COR-L47 (cell line): ENCODE measurements at places on chromosomes 16 and 17.

- peak; percentile 52 for DNase-seq
Measured at GRCh38 chr17:4903051-4903818, at the start of gene CHRNE. TSS of gene CHRNE (minus strand) at chr17:4903098. CDS start at chr17:4903063, 35 bp downstream.

GRCh38 chr16:9040800-9041412 lies 50.5 kb upstream of the HAPSTR1 start:
- DNase-seq: no peak

- DNase-seq: no peak
Measured at GRCh38 chr17:31002047-31002446, 31.2 kb downstream of the RNF135 start.

DNA sequence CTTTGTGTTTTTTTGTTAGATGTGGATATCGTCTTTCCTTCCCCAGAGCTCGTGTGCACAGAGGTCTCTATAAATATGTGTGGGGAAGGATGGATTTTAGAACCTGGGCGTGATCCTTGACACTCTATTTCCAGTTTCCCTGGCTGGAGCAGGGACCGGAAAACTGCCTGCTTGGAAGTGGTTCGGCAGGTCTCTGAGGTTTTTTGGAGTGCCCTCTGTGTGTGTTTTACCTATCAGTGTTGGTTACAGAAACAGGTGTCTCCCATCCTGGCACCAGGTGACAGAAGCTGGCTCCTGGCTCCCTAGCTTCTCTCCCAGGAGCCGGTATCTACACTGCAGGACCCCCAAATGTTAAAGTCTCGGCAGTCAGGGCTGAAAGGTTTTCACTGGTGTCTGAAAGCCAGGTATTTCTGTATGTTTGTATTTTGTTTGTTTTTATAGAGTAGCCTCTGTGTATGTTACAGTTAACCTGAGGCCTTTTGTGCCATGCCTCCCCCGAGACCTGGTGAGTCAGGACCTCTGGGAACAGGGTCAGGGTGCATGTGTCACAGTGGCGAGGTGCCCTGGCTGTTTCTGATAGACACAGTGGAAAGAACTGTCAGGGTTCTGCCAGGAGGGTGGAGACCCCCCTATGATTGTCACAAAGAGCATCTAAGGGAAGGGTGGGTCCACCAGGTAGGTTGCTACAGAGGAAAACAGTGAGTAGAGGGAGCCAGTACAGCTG lies 31.3 kb downstream of the ZC3H18 start:
- no peak for DNase-seq

DNA sequence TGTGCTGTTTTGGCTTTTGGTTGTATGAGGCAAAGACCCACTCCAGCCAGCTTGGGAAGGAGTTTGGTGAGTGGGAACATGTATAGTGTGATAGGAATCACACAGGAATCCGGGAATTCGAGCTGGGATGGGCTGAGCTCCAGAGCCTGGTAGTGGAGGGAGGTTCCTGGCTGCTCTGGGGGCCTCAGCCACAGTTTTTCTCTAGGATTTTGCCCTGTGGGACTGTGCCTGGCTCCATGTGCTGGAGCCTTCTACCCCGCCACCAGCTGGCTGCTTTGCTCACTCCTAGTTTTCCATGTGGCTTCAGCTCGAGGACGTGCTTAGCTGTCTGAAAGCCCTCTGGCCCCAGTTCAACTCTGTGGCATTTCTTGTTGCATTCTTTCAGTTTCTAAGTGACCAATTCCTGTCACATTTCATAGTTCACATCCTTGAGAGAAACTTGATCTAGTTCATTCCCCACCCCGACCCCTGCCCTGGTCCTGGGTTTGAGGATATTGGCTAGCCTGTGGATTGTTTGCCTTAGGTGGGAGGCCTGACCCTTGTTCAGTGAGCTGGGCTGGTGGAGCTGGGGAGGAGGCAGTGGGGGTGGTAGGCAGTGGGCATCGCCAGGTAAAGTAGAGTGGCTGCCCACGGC lies 5.0 kb downstream of the SEC14L1 start:
- DNase-seq: no peak

DNA sequence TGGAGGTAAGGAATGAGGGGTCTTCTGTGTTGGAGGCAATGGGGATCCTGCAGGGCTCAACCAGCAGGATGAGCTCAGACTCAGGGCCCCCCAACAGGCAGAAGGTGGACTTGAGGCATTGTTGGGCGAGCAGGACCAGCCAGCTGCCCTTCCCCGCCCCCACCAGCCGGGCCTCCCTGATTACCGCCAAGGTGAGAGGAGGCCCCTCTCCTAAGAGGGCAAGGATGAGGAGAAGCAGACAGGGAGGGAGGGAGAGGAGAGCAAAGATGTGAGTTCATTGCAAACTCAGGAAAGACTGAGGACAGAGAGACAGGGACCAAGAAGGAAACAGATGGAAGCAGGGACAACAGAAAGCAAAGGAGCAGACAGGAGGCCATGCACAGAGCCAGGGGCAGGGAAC lies 272.8 kb upstream of the XYLT1 start:
- no peak for DNase-seq

GRCh38 chr16:2008631-2009163 lies 924 bp downstream of the ZNF598 start:
- DNase-seq: no peak

DNA sequence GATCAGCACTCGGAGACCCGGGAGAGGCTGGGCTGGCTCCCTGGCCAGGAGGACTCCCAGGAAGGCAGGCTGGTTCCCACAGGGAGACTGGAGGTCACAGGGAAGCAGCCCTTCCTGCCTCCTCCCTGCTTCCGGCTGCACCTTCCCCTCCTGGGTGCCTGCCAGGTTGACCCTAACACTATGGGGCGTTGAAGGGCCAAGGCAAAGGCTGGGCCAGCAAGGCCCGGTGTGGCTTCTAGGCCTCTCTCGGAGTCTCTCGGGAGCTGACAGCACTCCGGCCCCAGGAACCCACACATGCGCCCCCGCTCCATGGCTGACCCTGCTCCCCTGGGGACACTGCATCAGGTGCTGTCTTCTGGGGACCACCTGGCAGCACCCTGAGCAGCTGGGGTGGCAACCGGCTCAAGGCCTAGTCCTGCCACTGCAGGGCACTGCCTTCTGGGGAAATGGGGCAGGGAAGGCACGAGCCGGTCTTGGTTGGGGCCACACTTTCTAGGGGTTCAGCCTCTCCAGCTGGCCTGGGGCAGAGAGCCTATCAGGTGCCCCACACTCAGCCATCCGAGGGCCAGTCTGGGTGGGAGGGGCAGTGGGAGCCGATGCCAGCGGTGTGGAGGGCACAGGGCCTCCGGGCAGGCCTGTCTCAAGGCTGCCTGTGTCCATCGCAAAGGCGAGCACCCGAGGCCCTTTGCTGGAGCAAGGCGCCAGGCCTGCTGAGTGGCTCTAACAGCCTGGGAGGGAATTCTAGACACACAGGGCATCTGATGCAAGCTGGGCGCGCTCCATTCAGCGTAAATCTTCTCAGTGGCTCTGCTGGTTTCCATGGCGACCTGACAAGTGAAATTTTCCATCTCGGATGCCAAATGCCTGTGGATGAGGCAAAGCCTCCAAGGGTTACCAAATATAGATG lies 5.6 kb upstream of the MTSS2 start:
- DNase-seq: no peak

- DNase-seq: no peak
Measured at GRCh38 chr16:66267292-66268014, 99.0 kb upstream of the CDH5 start.

GRCh38 chr17:73770849-73771229 lies 126.6 kb upstream of the SDK2 start:
- no peak for DNase-seq

DNA sequence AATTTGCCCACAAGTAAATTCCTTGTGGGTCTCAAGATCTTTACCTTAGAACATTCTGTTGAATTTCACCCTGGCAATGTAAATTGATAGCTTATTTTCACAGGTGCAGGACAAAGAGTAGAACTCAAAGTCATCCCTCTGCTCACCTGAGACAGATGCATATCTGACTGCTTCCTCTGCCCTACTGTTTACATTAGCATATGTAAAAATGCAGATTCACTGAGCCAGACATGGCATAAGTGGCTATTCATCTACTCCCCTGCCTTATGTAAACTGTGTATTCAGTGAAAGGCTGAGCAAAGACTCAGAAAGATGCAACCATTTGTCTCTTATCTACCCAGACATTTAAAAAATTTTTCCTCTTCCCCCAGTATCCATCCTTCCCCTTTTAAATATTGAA lies 22.3 kb upstream of the MILR1 start:
- no peak for DNase-seq

- no peak for DNase-seq
Measured at GRCh38 chr16:11539641-11540050, 47.1 kb downstream of the LITAF start.

- no peak for DNase-seq
Measured at GRCh38 chr16:84443166-84443802, 61.2 kb downstream of the MEAK7 start.

DNA sequence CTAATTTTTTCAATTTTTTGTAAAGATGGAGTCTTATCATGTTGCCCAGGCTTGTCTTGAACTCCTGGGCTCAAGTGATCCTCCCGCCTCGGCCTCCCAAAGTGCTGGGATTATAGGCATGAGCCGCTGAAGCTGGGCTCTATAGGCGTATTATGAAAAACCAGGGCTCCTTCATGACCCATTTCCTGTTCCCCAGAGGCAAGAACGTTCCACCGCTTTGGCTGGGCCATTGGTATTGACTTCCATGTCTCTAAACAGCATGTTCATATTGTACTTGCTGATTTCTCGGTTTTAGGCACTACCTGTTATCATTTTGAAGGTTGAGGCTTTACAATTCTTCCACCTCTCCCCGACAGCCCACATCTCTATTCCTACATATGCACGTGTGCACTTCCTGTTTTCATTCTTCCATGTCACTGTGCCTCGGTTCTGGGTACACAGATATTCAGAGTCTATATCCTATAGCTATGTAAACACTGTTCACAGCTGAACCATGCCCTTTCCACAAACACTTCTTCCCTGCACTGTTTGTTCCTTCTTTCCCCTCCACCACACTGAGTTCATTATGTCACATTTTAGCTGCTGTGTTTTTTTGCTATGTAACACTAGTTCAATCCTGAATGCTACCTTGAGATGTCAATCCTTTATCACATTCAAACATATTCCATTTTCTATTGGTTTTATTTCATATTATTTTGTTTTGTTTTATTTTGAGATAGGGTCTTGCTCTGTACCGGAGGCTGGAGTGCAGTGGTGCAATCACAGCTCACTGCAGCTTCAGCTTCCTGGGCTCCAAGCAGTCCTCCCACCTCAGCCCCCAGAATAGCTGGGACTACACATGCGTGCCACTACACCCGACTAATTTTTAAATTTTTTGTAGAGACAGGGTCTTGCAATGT lies 16.8 kb upstream of the MAPK3 start:
- DNase-seq: no peak

DNA sequence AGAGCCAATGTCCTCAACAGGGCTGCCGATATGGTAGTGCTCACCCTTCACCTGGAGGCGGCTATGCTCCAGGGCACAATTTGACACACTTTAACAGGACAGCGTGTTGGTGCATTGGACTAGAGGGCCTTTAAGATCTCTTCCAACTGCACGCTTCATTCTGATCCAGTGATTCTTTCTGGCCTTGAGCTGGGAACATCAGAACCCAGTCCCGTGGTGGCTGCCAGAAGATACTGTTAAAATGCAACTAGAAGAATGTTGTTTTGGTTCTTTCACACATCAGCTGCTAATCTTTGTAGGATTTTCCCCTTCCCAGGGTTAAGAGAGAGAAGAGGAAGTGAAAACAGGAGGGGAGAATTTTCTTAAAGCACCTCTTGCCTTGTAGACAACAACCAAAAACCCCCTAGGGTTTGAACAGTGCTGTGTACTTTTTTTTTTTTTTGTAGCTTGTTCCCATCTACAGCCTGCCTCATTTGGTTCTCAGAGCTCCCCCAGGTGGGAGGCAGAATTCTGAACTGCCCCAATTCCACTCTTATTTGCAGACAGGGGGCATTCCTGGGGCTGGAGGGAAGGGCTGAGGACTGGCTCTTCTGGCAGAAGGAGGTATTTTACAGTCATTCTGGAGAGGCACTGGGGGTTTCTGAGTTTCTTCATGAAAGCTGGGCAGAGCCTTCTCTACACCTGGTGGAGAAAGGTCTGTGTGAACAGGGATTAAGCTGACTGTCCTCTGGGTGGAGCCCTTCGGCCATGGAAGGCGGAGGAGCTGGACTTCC lies 32.4 kb downstream of the SMARCE1 start:
- DNase-seq: peak; percentile 57

DNA sequence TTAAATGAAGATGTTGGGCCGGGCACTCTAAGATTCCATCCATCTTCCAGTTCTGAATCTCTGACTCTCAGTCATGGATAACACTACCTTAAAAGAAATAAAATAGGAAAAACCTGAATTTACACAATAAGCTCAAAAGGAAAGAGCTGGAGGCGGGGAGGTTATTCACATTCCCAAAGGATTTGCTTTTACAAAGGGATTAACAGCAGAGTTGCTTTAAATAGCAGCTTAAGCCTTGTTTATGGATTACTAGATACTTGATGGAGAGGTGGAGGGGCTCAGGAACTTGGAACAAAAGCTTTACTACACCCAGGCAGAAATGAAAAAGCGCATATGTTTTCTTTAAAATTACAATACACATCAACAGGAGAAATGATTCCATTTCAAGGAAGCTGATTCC lies 84.5 kb downstream of the XYLT1 start:
- DNase-seq: no peak

DNA sequence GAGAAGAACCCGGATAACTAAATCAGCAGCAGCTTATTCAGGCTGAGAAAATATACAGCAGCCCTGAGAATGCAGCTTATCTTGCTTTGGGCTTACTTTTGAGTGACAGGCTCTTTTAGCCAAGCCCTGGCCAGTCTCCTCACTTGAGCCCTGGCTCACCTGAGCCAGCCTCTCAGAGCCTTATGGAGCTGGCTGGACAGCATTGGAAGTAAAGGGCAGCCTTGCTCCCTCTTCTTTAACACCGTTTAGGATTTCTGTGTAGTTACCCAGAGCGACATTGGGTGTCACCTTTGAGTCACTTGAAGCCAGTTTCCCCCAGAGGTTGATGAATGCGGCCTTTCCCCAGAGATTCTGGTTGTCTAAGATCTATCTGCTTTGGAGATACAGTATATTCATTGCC lies 7.7 kb upstream of the NPIPB2 start:
- DNase-seq: peak; percentile 16

GRCh38 chr16:12304861-12305596 lies 328.5 kb downstream of the SNX29 start:
- DNase-seq: no peak

DNA sequence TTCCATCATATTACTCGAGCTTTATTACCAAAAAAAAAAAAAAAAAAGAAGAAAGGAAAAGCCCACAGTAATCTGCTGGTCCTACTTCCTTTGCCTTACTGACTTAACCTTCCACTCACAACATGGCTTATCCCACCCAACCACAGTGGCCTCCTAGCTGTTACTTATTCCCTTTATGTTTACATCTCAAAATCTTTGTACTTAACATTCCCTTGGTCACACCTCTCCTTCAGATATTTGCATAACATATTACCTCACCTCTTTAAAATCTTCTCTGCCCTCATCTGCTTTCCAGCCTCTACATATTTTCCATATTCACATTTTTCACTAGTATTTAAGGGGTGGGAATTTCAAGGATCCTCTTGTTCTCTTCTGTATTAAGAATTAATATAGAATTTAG lies 327.0 kb upstream of the TBX2 start:
- no peak for DNase-seq

DNA sequence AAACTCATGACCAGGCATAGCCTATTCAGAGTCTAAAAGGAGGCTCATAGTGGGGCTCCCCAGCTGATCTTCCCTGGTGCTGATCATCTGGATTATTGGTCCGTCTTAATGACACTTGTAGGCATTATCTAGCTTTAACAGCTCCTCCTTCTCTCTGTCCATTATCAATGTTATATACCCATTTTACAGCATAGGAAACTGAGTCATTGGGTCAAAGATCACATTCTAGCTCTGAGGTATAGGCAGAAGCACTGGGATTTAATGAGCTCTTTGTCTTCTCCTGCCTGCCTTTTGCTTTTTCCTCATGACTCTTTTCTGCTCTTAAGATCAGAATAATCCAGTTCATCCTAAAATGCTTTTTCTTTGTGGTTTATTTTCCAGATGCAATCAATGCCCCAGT lies 756 bp downstream of the CCL2 start:
- DNase-seq: no peak
